ENCODE measurements at places on chromosomes 1 and 21.
A peak's percentile ranks its signal among the peaks of the same experiment; 100 is the strongest.

DNA sequence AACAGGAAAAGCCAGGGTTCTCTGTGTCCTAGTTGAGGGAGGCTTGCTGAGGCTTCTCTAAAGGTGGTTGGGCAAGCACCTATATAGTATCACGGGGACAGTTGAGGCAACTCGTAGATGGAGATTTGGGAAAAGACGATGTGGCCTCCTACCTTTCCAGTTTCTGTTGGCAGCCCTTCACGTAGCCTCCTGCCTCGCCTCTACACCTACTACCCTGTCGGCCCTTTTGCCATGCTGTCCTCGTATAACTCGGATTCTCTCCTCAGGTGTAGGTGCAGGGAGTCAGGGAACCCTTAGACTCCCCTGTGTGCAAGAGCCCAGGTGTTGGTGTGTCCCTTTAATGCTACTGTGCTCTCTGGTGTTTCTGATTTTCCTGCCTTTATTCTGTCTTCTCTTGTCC, 10.3 kb downstream of the ZNF692 start:
- DNase-seq: no peak

DNA sequence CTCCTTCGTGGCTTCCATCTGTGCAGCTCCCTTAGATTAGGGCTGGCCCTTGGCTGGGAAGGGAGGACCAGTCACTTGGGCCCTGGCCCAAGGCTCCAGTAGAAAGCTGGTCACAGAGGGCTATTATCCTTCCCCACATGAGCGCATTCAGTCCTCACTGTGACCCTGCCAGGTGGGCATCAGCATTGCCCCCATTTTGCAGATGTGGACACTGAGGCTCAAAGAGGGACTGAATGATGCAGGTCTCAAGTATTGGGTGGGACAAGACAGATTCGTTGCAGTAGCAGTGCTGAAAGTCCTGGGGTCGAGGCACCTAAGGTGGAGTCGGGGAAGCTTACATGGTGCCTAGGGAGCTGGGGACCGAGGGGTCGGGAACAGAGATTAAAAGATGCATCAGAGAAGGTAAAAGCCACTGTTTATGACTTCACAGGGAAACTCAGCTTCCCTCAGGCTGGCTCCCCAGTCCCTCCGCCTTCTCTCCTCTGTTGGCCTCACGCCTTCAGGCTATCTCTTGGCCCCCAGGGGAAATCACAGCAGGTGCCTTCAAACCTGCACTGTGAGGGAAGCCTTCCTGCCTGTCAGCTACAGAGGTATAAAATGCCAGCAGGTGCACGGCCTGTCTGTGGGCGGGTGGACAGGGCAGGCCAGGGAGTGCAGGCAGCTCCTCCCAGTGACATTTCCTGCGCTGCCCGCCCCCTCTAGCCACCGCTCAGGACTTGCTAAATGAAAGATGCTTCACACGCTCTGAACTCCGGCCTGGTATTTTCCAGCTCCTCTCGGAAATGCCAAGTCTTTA, 178.4 kb downstream of the GRIK3 start:
- no peak for DNase-seq

GRCh38 chr1:227124473-227124872, 184.4 kb downstream of the COQ8A start:
- DNase-seq: no peak

DNA sequence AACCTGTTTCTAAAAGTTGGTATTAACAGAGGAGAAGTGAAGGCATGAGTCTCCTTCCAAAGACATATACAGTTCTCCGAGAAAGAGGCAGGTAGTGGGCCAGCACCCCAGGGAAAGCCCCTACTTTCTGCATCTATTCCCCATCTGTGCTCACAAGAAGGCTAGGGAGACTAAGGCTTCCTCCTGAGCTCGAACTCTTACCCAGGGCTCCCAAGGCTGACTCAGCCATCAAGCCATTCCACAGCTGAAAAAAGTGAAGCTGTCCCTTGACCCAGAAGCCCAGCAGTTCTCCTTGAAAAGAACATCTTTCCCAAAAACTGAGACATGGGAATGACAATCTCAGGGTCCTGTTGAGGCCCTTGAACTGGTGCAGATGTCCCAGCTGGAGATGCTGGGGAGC, 1.9 kb upstream of the PADI3 start:
- no peak for DNase-seq

GRCh38 chr1:110879758-110880606, 7.0 kb downstream of the CD53 start:
- no peak for DNase-seq

- DNase-seq: peak; percentile 65
Observed at GRCh38 chr1:23868557-23869016, 497 bp upstream of the FUCA1 start.

DNA sequence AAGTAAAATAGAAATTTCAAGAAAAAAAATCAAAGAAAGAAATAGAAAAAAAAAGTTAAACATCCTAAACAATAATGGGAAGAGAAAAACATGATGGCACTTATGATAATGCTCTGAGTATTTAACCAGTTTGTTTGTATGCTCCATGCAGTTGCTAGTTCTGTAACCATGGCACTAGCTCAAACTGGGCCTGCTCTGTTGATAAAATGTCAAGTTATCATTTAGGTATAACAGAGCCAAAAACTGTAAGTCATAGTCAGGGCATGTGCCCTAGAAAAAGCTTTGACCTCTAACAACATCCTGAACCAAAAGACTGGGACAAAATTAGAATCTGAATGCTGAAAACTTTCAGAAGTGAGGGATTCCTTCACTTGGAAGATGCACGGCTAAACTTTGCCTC, 148.9 kb downstream of the KCNT2 start:
- DNase-seq: no peak

DNA sequence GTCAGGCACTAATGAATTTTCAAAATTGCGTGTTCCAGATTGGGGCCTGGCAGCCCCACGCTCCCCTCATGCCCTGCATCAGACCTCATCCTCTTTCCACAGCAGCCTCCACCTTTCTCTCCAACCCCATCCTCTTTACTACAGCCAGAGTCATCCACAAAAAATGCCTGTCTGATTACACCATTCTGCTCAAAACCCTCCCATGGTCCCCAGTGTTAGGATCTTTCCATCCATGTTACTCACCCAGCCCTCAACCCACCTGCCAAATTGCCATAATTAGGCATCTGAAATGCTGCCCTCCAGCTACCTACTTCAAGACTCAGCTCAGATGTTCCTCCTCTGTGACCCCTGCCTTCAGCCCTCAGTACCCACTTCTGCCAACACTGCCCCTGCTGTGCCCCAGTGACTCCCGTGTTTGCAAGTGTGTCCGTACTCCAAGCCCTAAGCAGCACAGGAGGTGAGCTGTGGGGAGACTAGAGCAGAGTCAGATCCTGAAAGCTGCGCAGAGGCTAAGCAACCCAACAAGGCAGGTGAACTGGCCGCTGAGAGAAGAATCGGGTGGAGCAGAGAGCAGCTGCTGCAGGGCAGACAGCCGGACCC, 715 bp upstream of the ARTN start:
- DNase-seq: no peak

- no peak for DNase-seq
Observed at GRCh38 chr1:202146993-202147392, 2.5 kb upstream of the ARL8A start.

GRCh38 chr1:90926971-90927370, 94.9 kb downstream of the ZNF644 start:
- DNase-seq: no peak

DNA sequence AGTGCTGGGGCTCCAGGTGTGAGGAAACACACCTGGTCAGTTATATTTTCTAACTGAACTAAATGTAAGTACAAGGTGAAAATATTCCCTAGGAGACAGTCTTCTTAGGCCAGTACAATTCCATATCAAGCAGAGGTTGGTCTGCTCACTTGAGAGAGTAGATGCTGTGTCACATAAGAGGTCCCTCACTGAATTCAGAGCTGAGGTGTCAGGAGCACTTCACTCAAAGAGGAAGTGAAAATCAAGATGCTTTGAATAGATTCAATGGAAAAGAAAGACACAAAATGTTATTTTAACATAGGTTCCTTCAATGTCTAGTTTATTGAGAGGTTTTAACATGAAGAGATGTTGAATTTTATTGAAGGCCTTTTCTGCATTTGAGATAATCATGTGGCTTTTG, 4.3 kb upstream of the FCRL3 start:
- no peak for DNase-seq

DNA sequence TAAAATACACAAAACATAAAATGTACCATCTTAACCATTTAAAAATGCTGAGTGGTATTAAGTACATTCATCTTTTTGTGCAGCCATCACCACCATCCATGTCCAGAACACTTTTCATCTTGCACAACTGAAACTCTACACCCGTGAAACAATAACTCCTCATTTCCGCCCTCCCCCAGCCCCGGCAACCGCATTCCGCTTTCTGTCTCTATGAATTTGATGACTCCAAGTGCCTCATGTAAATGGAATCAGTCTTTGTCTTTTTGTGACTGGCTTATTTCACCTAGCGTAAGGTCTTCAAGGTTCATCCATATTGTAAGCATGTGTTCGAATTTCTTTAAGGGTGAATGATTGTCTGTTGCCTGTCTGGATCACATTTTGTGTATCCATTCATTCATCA, 37.2 kb downstream of the SCCPDH start:
- no peak for DNase-seq

GRCh38 chr1:175209493-175209921, 16.9 kb upstream of the KIAA0040 start:
- DNase-seq: no peak

DNA sequence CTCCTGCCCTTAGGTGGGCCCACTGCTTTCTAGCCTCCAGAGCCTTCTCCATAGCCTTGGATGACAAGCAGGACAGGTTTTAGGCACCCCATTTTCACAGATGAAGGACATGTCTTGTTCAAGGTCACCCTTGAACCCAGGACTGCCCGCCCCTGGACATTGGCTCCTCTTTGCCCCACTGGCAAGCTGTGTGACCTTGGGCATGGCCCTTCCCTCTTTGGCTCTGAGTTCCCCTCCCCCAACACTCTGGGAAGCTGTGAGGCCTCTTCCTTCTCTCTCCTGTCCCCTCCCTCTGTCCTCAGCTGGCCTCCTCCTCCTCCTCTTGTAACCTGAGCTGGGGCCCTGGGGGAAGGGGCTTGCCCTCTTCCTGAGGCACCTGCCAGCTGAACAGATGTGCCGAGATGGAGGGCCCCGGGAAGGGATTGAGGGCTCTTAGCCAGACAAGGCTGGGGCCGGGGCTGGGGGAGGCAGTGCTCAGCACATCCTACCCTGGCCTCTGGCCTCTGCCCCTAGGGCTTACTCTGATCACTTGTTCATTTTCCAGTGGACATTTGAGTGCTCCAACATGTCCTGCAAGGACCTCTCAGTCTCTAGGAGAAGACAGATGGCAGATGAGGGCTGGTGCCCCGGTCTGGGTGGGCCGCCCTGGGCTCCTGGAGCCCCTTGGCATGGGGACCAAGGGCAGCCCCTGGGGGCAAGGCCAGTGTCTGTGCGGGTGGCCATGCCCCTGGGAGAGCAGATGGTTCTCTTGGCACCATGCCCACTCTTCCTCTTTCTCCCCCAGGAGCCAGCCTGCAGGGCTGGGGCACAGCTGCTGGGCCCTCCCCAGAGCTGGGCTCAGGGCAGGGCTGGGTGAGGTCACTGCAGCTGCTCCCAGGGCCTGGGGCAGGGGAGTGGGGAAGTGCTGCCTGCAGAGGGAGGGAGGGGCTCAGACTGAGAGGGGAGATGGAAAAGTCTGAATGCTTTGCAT, 10.7 kb downstream of the FOXO6 start:
- DNase-seq: no peak

DNA sequence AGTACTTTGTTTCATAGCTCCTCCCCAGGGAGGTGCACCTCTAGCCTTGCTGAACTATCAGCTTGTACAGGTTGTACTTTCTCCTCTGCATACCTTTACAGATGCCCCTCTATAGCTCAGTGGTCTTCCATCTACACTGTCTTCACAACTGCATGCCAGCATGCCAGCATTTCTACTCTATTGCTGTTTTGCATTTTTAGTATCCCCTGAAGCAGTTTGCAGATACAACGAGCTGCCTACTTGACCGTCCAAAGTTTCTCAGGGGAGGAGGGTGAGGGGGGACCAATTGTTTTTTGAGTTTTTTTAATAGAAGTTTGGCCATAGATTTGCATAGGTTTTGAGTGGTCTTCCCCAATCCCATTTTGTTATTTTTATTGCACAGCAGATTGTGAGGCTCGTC, 27.6 kb upstream of the CTH start:
- no peak for DNase-seq

DNA sequence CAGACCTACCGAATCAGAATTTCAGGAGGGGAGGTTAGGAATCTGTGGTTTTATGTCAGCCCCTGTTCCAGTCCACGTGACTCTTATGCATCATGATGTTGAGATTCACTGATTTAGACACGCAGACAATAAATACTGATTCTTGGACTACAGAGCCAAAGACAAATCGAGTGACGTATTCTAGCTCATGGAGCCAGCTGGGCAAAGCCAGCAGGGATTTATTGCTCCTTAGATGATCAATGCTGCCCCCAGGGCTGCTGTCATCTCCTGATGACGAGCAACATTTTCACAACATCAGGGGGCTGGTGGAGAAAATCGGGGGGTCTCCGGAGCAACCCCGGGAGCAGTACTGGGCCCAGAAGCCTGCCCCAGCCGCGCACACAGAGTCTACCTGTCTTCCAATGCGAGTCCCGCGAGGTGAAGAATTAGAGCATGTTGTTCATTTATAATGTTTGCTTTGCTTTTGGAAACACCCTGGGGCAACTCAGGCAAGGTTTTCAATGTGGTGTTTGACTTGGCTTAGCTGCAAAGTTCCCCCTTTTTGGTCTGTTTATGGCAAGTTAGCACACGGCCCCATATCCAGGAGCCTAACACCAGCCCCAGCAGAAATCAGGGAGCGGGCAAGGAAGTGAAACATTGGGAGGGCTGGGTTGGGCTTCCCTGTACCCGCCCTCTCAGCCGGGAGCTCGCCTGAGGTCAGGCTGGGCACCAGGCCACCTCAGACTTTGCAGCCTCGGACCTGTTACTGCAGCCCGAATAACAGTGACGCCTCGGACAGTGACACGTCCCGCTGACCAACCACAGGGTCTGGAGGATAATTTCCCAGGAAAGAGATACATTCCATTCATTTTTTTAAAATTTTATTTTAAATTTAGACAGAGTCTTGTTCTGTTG, 19.9 kb upstream of the CLDN14 start:
- no peak for DNase-seq

- DNase-seq: peak; percentile 79
Observed at GRCh38 chr1:61082311-61083012, at the start of gene NFIA. NFIA (plus strand) TSS chr1:61082561.

DNA sequence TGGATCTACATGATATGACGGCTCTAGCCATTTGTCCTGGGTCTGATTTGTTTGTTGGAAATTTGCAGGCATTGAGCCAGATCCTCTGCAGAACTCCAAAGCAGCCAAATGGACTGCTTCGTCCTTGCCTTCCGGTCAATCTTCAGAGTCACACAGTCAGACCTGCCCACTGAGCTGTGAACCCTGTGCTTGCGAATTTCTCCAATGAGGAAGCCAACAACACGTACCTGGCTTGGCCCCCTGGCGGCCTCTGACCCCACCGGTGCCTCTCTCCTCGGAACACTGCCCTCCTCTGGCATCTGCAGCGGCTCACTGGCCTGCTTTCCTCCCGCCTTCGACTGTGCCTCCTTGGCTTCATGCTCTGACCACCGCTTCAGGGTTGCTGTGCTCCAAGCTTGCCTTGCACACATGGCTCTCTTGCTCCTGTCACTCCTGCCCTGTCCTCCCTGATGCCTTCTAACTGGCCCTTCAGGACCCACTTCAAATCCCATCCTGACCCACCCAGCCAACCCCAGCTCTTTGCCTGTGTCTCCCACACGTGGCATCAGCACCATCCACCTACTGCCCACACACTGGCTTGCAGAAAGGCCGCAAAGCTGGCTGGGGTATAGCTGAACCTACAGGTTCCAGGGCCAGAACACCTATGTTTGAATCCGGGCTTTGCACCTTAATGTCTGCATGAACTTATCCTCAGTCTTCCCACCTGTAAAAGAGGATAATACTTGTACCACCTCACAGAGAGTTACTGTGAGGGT, 128.2 kb downstream of the KCNN3 start:
- DNase-seq: no peak

Data from ascending aorta (tissue), 2 donors.